ENCODE measurements at places on chromosomes 16 and 17.

GRCh38 chr17:66638707-66639479 lies 196.0 kb upstream of the CACNG5 start:
- DNase-seq: no peak

DNA sequence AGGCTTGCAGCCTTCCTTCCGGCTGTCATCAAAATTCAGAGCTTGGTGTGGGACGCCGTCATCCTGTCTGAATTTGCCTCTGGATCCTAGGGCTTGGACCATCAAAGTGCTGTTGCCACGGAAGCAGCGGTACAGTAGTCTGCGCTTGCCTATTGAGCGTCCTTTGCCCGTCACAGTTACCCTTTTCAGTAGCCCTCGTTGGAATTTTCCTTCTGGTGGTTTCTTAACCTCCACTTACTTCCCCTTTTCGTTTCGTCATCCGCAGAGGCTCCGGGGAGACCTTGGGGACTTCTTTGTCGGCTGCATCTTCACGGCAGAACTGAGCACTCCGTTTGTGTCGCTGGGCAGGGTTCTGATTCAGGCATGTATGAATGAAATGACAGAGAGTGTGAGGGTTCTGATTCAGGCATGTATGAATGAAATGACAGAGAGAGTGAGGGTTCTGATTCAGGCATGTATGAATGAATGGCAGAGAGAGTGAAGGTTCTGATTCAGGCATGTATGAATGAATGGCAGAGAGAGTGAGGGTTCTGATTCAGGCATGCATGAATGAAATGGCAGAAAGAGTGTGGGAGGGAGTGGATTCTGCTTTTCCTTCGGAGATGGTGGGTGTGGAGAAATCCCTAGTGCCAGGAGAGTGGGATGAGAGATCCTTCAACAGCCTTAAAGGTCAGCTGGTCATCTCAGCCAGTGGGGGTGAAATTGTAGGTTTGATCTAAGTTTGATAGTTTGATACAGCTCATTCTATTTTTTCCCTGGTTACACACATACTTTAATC lies 8.0 kb downstream of the TLCD3A start:
- peak; percentile 19 for DNase-seq

- no peak for DNase-seq
Measured at GRCh38 chr16:67245674-67246080, 1.6 kb downstream of the FHOD1 start.

GRCh38 chr17:43832976-43833829 lies at the start of gene MPP3:
Gene MPP3, minus strand, starts transcription at chr17:43833146. Its CDS starts 1,240 bp downstream, at chr17:43831906.
- peak; percentile 56 for DNase-seq

DNA sequence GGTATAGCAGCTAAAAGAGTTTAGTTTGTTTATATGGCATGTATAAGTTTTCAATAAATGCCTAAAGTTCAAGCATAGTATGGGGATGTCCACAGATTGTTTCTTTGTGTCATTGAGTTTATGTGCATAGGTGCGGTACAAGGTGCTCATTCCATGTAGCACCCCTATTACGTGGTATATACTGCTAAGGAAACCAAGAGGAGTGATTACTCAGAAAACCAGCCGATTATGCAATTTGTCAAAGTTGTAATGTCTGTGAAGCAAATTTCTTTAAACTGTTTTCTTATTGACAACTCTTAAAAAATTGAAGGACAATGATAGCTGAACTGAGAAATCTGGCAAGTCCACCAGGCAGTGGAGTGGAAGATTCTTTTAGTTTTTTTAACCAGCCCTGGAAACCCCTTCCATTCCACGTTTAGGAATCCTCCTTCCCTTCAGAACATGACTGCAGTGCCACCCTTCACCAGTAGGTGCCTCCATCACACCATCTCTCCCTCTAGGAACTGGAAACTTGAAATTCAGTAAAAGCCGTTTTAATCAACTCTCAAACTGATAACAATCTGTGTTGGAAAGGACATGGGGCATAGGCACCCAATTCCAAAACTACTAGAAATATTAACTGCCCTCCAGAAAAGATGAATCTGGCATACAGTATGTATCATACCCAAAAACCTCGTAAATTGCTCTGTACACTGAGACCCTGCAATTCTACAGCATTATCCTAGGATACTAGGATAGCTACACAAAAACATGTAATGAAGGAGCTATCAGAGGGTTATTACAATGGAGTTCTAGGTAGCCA lies 43.5 kb downstream of the REXO5 start:
- DNase-seq: peak; percentile 66

DNA sequence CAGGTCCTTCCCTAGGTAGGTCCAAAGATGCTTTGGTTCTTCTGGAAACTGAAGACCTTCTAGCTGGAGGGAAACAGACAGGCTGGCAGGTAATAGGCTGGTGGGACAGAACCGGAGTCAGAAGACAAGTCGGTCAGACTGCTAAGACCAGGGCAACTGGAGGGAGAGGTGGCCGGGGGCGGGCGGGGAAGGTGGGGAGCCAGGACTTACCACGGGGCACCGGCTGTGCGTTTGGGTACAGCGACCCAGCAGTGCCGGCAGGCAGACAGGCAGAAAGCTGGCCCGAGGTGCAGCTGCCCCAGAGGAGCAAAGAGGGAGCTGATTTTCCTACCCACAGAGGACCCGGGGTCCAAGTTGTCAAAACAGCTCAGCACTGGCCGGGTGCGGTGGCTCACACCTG lies 575 bp downstream of the SLC52A1 start:
- no peak for DNase-seq

DNA sequence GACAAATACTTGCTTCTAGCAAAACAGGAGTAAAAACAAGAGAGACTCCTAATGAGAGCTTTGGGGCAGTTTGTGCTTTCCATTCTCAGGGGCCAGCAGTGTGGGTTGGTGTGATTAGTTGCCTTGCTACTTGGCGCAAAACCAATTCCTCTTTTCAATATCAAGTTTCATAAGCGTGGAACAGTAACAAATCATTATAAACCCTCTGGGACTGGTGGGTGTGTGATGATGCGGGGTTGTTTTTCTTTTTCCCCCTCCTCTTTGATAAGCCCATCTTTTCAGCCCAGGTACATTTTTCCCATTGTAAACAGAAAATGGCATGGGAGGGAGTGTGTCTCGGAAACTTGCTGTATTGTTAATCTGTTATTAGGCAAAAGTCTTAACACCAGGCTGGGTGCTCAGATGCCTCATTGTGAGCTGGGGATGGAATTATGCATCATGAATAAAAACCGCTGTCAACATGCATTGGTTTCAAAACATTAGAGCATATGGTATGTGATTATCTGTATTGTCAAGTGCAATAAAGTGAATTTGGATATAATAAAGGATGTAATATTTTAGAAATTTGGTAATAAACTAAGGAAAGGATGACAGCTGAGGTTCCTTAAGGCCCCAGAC lies 166.4 kb downstream of the CCDC182 start:
- DNase-seq: no peak

- no peak for DNase-seq
Measured at GRCh38 chr17:45300060-45300751, 16.6 kb downstream of the MAP3K14 start.

DNA sequence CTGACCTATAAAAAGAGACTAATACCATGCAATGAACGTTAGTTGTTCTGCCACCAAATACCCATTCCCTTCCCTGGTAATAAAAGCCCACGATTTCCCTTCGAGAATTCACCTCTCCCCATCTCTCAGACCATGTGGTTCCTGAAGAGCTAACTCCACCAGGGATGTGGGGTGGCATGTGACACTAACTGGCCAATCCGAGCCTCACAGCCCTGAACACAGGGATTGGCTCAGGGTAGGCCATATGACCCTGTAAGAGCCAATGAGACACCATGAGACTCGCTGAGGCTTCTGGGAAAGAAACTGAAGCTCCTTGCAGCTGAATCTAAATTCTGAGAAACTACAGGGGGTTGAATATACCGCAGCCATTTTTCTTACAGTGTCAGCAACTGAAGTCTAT lies 21.1 kb downstream of the HELZ start:
- DNase-seq: peak; percentile 18

DNA sequence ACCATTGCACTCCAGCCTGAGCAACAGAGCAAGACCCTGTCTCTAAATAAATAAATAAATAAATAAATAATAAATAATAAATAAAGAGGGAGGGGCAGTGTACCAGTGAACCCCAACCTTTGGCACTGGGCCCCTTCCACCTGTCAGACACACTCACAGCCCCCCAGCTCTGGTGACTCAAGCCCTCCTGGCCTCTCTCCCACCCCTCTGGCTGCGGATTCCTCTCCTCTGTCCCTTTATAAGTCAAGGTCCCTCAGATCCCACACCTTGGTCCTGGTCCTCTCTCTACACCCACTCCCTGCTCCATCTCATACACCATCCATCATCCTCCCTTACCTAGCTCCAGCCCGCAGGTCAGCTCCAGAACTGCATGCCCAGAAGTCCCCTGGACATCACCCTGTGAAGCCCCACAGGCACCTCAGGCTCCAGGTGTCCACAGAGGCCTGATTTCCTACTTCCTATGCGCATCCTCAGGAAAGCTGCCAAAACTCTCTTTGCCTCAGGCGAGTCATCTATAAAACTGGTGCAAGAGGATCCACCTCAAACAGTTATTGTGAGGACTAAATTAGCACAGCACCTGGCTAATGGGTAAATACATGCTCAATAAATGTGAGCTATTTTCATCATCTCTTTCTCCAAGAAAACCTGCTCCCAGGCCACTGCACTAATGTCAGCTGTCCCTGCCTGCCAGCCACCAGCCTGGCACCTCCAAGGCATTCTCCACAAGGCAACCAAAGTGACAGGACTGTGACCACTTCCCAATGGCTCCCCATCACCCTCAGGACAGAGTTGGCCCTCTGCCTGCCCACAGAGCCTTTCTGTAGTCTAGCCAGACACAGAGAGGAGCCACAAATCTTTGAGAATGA lies 46.8 kb downstream of the BEAN1 start:
- DNase-seq: no peak

GRCh38 chr17:81236784-81237183 lies 2.1 kb downstream of the TEPSIN start:
- DNase-seq: no peak

DNA sequence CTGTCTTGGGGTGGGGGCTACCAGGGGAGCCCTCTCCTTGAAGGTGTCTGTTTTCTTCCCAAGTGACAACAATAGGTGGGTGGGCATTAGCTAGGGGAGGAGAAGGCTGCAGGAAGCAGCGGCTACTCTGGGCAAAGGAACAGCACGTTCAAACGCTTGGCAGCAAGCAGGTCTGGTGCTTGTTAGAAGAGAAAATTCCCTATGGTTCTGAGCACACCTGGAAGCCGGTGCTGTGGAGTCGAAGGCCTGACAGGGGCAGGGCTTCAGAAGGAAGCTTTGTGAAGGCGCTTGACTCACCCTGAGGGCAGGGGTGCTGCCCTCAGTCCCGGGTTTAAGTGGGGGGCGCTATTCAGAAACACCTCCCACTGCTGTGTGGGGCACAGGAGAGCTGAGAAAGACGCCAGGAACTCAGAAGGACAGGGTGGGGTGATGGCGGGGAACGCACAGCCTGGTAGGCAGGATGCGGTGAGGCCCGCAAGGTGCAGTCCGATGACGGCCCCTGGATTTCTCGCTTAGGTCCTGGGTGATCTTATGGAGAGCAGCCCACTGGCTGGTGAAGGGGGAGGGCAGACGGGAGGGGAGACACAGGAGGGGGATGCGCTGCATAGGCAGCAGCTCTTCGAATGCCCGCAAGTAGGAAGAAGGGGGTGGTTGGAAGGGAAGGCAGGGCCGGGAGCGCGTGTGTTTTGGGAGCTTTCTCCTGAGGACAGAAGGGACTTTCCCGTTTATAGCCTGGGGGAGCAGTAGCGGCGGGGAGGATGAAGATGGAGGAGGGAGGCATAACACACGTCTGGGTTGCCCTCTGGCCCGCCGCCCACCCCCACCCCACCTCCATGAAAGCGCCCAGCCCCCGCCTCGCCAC lies 3.2 kb downstream of the GJD3 start:
- DNase-seq: no peak

DNA sequence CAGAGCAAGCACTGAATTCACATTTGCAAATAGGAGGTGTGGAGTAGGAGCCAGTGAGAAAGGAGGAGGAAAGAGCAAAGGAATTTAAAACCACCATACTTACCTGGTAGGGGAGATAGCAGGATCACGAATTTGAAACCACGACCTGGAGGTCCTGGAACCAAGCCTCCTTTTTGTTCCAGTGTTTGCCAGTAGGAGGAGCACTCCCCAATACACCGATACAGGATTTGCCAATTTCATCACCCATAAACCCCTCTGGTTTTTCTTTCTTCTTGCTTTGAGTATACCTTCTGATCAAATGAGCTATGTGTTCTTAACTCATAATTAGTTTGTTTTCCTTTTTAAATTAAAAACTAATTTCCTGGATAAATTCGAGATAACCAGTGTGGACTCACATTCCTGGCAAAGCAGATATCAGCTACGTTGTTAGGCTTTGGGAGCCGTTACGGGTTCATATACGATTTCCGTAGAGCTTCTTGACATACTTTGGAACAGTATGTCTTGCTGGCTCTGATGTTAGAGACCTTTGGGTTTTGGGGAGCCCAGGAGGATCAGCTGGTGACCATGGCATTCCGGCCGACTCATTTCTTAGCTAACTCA lies 22.7 kb downstream of the BCO1 start:
- peak; percentile 26 for DNase-seq

- DNase-seq: no peak
Measured at GRCh38 chr17:82092628-82092994, 5.4 kb downstream of the FASN start.

DNA sequence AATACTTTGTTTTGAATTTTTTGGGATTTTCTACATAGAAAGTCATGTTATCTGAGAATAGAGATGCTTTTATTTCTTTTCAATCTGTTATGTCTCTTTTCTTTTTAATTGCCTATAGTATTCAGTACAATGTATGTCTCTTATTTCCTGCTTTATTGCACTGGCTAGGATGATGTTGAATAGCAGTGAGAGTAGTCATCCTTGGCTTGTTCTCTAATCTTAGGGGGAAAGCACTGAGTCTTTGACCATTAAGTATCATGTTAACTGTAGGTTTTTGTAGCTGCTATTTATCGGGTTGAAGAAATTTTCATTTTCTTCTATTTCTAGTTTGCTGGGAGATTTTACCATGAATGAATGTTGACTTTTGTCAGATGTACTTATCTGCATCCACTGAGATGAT lies 10.0 kb upstream of the ABCA3 start:
- DNase-seq: no peak

All from CD4-positive, alpha-beta T cell treated with Interleukin-10 for 1 hour (primary cell).